ENCODE measurements at places on chromosomes 12 and 14.
A peak's percentile ranks its signal among the peaks of the same experiment; 100 is the strongest.

GRCh38 chr12:124910561-124911478, 3.6 kb downstream of the UBC start:
- DNase-seq, result no peak

DNA sequence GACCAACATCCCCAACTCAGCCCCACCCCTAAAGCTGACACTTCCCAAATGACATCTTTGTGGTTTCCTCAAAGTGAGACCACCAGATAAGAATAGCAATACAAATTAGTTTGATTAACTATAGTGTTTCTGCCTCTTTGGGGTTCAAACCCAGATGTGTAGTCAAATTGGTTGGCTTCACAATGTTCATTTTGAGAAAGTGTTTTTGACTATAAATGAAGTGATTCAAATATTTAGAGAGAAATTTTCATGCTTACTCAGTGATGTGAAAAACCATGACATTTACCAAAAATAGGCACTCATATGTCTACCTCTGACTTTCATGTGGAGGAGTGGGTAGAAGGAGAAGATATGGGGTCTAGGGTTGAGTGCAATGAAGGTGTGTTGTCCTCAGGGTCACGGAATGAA, 218.4 kb downstream of the BCAT1 start:
- no peak for DNase-seq

DNA sequence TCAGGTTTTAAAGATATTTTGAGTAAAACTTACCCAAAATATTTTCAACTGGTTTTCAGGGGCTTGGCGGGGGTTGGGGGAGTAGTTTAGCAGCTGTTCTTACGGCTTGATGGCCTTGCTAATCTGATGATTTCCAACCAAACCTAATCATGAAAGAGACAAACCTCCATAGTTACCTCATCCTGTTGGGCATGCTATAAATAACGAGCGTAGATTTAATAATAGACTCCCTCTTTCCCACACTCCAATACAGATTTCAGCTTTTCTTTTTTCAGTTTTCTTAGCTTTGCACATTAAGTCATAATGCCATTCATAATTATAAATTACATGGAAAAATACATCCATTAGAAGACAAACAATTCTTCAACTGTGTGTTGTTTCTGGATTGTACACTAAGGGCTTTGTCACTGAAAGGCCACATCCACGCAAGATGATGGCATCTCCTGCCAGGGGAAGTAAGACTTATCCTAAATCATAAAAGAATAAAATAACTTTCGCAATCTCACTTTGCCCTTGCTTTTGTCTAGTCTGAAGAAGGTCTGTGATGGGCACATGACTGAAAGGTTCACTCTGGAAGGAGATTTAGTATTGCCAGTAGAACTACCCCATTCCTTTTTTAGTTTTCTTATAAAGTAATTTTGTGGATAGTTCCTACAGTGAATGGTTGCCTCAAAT, 23.2 kb downstream of the ITPR2 start:
- no peak for DNase-seq

DNA sequence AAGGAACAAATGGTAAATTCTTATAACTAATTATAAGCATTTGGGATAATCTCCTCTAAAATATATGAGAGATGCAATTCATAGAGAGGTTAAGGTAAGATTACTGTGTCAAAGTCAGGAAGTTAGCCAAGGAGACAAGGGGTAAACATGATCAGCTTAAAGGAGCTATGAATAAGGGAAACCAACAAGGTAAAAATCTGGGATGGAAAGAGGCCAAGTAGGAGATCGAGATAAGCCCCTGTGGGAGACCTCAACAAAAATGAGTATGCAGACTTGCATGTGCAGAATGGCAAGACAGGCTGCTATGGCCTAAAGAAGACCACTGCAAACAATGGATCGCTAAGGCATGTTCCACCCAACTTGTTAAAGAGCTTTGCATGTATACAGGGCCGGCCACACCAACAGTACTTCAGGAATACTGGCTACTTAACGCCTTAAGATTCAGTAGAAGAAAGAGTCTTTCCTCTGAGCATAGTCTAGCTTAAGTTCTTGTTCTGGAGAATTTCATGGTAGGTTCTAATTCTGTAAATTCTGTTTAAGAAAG, 738.6 kb downstream of the GALC start:
- DNase-seq, result no peak

DNA sequence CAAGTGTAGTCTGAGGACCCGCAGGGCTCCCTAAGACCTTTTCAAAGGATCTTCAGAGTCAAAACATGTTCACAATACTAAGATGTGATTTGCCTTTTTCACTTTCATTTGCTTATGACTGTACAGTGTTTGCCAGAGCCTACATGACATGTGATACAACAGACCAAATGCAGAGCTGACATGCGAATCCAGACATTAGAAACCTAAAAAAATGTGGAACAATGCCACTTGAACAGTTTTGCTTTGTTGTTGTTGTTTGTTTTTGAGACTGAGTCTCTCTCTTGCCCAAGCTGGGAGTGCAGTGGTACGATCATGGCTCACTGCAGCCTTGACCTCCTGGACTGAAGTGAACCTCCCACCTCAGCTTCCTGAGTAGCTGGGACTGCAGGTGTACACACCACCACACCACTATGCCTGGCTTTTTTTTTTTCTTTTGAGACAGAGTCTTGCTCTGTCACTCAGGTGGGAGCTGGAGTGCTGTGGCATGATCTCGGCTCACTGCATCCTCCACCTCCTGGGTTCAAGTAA, 5.3 kb upstream of the RAB35 start:
- no peak for DNase-seq

DNA sequence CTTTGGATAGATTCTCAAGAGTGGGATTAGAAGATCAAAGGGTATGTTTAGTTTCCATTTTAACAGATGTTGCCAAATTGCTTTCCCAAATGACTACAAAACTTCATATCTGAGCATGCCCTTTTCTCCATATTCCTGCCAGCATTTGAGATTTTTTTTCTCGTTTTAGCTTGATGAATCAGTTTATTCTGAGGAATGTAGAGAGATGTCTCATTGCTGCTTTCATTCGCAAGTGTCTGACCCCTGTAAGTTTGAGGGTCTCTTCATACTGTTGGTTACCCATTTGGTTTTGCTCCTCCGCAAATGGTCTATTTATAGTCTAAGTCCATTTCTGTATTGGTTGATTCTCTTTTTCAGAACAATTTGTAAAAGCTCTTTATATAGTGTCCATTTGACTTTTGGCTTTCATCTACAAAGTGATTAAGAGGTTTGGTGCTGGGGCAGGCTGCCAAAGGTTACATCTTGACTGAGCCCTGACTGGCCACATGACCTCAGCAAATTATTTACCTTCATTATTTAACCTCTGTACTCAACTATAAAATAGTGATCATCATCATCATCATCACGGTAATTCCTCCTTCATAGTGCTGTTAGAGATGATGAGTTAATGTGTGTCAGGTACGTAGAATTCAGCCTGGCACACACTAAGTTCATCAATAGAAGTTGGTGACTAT, 33.6 kb downstream of the HCAR2 start:
- no peak for DNase-seq

GRCh38 chr12:131732996-131733615, 22.2 kb downstream of the SFSWAP start:
- no peak for DNase-seq

- no peak for DNase-seq
Observed at GRCh38 chr12:117393656-117394055, 32.2 kb upstream of the NOS1 start.

DNA sequence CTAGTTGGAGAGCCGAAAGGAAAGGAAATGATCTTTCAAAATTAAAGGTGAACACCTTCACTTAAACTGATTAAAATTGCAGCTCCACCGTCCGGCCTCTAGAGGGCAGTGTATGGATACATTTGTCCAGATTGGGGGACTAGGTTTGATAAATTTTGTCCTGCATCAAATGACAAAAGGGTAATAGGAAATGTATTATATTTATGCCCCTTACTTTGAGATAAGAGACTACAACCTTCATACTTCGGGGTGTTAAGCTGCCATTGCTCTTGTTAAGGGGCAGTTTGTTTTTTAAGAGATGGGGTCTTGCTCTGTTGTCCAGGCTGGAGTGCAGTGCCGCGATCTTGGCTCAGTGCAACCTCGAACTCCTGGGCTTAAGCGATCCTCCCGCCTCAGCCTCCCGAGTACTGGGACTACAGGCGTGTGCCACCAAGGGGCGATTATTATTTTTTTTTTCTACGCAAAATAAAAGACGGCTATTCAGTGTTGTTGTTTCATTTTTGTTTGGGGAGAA, 818 bp upstream of the SUOX start:
- DNase-seq, result peak; percentile 66

- DNase-seq, result no peak
Observed at GRCh38 chr12:117360551-117361346, 677 bp downstream of the NOS1 start.

- DNase-seq, result no peak
Observed at GRCh38 chr12:83796531-83796930, 1109.8 kb downstream of the TMTC2 start.

GRCh38 chr14:104373055-104373854, 206.3 kb upstream of the C14orf180 start:
- DNase-seq, result no peak

DNA sequence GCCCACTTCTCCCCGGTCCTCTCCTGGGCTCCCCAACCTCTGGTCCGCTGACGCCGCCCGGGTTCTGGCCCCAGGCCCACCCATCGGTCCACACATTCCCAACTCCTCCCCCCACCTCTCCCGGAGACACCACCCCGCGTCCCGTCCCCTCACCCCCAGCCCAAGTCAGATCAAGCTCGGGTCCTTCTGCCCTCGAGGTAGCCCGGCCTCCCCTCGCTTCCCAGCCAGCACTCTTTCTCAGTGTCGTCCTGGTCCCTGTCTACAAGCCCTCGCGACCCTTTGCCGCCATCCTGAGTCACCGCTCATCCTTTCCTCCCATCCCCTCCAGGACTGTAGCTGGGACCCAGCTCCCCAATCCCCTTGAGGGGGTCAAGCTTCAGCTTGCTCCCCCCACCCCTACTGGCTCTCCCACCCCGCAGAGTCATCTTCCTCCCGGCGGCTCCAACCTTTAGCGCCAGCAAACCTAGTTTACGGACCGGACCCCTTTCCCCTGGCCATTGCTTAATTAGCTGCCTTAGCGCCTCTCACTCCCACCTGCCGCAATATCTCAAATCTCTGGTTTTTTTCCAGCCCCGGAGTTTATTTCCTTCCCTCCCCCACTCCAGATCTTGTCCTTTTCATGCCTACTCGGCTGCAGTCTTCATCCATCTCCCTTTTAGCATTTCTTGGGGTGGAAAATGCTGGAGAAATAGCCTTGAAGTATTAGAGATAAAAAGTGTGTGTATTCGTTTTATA, 1.1 kb downstream of the PPP4R4 start:
- DNase-seq, result no peak

GRCh38 chr14:21860172-21860571, 186.6 kb upstream of the OR4E1 start:
- DNase-seq, result no peak

- no peak for DNase-seq
Observed at GRCh38 chr12:49875115-49875720, 28.5 kb downstream of the FAIM2 start.

DNA sequence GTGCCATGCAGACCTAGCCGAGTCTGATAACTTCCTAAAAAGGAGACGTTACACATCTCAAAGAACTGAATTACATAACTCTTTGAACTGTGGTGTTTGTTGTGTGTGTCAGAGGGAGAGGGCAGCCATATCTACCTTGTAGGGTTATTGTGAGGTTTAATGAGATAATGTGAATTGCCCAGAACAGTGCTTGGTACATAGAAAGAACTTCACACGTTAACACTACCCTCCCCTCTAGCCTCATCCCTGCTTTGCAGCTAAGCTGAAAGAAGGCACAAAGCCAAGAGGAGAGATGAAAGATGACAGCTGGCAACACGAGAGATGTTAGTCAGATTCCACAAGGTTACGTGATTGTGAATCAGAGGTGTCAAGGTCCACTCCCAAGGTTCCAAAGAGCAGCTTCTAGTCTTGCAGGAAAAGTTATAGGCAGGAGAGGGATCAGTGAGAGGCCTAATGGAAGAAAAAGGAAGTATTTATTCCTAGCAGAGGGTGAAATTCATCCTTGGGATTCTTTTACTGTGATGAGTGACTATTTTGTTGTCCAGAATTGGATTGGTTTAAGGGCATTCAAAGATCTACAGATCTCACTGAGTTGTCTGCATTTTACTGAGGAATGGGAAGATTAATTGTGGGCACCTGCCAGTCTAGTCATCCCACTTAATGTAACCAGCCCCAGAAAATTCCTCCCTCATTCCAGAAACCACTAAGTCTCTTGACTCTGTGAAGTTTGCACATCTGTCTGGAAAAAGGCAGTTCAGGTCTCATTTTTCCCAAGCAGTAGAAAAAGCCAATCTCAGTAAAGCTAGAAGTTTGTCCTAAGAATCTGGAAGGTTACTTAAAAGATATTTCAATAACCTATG, 25.9 kb upstream of the WNK1 start:
- DNase-seq, result no peak

DNA sequence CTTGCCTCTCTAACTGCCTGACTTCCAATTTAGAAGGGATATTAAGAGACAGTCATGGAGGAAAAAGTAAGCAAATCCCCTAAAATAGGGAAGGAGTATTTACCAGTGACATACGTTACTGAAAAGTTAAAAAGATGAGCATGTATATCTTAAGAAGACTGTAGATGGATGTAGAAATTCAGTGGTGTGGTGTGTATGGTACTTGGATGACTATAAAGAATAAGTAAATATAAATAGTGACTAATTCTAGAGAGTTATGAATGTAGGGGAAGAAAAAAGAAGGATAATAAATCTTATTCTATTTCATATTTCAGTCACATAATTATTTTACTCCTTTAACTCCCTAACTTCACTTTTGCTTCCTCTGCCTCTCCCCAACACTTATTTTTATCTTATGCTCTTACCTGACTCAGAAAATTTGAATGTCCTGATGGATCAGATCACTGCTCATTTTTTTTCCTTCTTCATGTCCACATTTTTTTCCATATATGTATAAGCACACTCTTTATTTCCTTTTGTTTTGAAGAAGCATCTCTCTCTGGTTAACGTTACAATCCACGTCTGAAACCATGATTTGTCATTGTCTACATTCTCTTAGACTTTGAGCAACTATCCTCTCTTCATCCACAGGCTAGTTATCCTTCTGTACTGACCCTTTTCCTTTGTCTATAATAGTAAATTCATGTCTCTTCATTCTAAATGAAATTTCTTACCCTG, 422.7 kb upstream of the SYT1 start:
- no peak for DNase-seq

GRCh38 chr14:76352639-76353281, 23.2 kb upstream of the ESRRB start:
- peak; percentile 2 for DNase-seq

DNA sequence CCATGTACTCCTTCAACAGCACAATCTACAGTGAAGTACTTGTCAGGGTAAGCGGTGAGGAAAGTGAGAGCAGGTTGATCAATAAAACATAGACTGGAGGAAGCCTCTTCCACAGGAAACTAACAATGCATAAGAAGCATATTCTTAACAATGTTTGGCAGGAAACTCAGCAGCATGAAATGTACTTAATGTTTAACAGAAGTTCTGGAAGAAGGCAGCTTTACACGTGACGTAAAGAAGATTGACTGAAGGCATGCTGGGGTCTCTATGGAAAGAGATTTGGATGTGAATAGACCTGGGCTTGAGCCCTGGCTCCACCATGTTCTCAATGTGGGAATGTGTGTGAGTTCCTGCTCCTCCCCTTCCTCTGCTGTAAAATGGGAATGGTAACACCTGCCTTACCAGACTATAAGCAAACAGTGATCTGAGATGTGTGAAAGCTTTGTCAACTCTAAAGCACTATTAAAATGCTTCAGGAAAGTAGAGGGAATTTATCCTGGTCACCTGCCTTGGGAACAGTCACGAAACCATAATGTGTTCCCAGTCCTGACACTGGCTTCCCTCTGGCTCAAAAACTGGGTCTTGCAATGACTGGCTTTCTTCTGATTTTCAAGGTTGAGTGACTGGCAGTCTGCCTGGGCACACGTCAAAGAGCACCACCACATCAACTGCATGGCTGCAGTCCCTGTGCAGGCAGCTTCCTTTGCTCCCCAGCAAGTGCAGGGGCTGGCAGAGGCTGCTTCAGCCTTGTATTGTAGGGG, 384.6 kb downstream of the APAF1 start:
- DNase-seq, result peak; percentile 49
